ENCODE measurements at places on chromosomes 11 and 22.

DNA sequence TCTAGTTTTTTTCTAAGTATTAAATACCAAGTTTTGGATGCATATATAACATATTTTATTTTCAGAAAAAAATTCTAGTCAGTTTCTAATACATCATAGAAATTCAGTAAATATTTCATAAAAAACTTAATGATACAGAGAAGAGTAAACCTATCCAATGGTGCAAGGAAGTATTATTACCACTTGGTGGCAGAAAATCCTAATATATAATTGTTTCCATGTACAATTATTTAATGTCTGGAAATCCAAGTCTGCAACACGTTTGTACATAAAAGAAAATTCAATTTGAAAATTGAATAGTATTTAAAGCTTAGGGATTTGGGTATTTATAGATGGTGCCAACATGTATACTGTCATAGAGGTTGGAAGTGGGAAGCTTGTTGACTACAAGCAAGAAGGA, 127.0 kb downstream of the TRPC6 start:
- DNase-seq = no peak

DNA sequence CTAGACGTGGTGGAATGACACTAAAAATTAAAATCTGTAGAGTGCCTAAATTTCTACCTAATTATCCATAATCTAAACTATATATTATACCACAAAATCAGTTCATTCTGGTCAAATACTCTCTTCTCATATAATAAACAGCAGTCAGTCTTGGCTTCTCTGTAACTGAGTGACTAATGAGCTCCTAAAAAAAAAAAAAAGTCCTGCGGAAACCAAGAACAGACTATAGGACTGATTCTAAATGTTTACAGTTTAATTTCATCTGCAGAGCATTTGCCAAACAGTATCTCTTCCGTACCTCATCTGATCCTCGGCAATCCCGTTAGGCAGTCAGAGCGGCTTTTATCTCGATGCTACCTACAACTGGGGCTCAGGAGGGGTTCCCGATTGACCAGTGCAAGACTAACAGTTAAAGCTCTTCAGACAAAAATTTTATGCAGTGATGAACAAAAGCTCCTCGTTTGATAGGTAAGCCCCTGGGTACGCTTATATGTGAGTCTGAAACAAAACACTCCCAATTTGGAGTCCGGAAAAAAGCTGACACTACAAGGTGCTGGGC, 686 bp downstream of the KIF18A start:
- DNase-seq = peak; percentile 5

DNA sequence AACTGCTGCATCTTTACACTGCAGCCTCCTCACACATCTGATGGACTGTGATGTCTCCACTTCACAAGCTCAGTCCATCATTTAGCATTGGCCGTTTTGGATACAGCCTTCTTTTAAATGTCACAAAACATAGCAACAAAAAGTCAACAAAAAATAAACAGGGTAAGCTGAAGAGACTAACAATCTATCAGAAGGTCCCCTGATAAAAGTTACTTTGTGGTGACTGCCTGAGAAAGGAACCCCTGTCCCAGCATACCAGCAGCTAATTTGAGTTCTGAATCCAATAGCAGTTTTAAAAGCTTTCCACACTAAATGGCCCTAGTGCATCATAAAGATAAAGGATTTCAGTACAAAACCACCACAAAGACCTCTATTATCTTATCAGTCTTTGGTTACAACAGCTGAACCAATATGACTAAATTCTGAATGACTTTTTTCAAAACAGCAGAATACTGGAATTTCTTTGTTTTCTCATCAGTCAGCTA, 162.4 kb downstream of the SOX6 start:
- DNase-seq = no peak

DNA sequence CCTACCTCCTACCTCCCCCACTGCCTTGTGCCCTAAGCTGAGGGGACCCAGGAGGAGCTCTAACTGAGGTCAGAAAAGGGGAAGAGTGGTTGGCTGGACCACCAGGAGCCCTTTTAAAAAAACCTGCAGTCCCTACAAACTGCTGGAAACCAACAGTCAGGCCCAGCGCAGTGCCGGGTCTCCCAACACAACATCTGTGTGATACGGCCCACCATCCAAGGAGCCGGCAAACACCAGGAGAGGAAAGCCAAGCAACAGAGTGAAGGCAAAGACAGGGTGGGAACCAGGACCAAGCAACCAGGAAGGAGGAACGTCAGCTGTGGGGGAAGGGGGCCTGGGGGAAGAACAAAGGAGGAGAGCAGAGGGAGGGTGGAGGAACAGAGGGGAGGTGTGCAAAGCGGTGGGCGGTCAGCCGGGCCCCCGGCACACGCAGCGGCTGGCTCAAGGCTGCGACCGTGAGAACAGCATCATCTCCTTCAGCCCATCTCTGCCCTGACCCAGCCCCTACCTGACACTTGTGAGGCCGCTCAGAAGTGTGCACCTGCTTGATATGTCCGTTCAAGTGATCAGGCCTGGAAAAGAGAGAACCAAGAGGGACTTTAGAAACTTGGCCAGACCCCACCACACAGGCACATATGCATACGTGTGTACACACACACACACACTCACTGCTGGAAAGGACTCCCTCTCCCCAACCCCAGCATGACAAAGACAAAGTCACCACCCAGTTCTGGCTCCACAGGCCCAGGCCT, 3.6 kb downstream of the PATZ1 start:
- no peak for DNase-seq

DNA sequence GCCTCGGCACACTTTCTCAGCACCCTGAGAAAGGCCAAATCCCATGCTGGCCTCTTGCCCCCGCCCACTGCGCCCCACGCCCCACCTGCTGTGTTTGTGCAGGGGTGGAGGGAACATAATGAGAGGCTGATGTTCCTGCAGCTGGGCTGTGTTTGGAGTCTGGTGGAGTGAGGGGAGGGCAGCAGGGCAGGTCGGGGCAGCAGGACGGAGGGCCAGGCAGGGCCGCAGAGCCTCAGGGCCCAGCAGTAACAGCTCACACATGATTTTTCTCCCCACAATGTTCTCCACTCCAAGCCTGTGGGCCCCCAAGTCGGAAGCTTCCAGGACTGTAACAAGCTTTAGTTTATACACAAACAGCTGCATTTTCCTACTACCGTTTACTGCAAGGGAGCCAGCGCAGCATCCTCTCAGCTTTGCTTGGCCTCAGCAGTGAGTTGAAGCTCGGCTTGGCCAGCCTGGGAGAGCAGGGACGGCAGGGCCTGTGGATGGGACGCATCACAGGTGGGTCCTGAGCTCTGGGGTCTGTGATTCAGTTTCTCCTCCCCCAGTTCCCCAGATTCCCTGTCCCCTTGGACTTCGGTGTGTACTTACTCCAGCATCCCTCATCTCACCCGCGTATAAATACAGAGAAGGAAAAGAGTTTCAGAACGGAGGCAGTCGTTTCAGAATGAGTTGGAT, 51.0 kb downstream of the RPUSD4 start:
- no peak for DNase-seq

DNA sequence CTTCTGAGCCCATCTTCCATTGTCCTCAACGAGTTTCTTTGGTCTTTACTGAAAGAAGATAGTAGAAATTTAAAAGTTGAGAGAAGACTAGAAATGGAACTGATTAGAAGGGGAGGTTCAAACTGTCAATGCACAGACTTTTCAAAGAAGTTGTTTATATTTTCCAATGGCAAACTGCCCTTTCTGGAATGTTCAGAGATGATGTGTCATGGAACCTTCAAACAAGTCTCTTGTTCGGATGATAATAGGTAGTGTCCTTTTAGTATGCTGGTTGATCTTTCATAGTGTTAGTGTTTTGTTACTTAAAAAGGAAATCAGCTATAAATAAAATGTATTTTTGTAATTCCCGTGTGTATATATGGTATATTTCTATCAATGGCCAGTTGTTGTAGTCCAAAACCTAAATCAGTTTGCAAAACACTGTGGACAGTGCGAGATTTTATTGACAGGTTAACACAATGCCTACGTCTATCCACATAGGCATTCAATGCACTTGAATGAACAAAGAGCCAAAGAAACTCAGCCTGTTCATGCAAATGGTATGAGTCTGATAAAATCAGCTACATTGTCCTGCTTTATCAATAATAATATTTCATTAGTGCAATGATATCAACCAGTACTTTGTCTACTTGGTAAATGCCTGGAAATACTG, 30.9 kb downstream of the C11orf91 start:
- no peak for DNase-seq

DNA sequence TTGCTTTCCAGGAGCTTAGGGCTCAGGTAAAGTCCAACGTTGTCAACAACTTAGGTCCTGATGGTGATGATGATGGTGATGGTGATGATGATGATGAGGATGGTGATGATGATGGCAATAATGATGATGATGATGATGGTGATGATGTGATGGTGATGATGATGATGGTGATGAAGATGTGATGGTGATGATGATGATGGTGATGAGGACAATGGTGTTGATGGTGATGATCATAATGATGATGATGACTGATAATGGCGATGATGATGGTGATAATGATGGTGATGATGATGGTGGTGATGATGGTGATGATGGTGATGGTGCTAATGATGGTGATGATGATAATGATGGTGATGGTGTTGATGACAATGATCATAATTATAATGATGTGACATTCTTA, 750.2 kb downstream of the TBC1D22A start:
- no peak for DNase-seq

GRCh38 chr11:10659339-10660216, 34.0 kb downstream of the IRAG1 start:
- DNase-seq = no peak
